ENCODE measurements at places on chromosomes 4 and X.

GRCh38 chrX:19956923-19957322, 33.9 kb downstream of the BCLAF3 start:
- no peak for DNase-seq

DNA sequence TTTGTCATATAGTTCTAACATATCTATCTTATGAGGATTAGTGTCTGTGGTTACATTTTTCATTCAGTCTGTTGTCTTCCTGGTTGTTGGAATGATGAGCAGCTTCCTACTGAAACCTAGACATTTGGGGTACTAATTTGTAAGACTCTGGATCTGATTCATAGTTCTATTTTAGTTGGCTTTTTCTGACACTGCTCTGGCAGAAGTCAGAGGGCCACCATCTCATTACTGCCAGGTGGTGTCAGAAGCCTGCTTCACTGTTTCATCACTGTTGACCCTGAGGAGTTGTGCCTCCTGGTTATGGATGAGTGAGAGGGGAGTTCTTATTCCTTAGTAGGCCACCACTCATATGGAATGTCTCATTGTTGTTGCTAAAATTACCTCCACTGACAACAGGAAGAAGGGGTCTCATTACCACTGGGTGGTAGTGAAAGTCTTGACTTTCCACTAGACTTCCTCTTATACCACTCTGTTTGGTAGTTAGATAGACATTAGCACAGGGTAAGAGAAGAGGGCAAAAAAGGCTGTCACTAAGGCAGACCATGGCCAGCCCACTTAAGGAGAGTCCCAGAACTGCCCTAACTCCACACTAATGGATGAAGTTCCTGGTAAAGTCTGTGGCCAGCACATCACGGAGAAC, 395.2 kb downstream of the SPOCK3 start:
- no peak for DNase-seq

- peak; percentile 68 for DNase-seq
These were observed 8.1 kb downstream of the NEK1 start for GRCh38 chr4:169604131-169604900.

- DNase-seq, result peak; percentile 84
These were observed 192.0 kb upstream of the ANK2 start for GRCh38 chr4:112857461-112857860.

DNA sequence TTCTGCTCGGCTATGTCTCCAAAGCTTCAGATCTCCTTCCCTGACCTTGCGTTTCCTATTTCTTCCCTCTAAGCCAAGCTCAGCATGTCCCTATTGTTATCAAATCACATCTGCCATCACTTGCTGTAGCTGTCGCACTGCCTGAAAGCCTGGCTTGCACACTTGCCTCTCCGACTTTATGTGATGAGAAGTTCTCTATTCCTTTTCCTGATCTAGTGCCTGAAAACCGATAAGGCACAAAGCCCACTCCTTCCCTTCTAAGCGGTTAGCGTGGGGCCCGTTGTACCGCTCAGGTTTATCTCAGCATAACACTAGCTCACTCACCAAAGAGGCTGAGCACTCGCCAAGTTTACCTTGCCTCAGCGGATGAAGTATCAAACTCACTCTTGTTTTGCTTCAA, 816 bp downstream of the NMU start:
- no peak for DNase-seq

- peak; percentile 30 for DNase-seq
These were observed 106.2 kb upstream of the IL13RA1 start for GRCh38 chrX:118621081-118621759.

GRCh38 chrX:18687856-18688495, 16.1 kb upstream of the RS1 start:
- no peak for DNase-seq

GRCh38 chrX:115949900-115950822, 220.4 kb upstream of the AGTR2 start:
- DNase-seq, result no peak

DNA sequence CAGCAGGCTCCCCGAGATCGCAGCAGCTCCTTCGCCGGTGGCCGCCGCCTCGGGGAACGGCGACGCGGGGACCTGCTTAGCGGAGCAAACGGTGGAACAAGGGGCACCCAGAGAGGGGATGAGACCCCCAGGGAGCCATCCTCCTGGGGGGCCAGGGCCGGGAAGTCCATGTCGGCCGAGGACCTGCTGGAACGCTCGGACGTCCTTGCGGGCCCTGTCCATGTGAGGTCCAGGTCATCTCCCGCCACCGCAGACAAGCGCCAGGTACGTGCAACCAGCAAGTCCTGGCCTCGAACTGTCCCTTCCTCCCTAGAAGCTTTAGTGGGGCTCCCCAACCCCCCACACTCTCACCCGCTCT, 156.3 kb downstream of the SOWAHB start:
- DNase-seq, result no peak

DNA sequence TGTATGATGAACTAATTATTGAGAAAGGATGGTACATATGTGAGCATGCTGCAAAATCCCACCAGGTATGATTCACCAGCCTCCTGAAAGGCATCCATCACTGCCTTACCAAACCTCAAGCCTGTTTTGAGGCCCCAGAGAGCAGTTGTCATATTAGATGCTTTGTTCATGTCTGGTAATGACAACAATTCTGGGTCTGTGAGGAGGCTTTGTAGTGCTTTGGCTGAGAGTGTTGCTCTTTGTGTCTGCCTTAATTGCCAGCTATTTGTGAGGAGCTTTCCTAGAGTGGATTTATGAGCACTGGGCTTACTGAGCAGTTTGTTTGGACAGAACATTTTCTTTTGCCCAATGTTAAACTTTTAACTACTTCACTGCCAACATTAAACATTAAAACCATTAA, 69.2 kb downstream of the HEPH start:
- DNase-seq, result no peak

GRCh38 chr4:168487282-168488035, 7.2 kb upstream of the DDX60L start:
- DNase-seq, result no peak

DNA sequence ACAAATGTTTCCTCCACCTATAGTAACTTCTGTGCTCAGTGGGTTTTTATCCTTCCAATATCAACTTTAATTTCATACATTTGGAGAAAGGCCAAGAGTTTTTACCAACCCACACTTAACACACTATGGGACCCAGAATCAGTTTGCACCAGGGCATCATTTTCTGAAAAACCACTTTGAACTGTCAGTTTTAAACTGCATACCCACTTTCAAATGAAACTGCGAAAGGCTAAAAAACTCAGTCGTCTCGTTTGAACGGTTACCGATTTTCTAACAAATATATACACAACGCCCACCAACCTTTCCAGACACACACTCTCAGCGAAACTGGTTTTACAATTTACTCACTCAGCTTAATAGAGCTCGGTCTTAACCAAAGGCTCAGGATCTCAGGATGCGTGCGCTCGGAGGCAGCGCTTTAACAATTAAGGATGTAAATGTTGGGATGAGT, 376 bp downstream of the ABCG2 start:
- no peak for DNase-seq

- no peak for DNase-seq
These were observed 65.5 kb upstream of the GNPDA2 start for GRCh38 chr4:44791831-44792230.

DNA sequence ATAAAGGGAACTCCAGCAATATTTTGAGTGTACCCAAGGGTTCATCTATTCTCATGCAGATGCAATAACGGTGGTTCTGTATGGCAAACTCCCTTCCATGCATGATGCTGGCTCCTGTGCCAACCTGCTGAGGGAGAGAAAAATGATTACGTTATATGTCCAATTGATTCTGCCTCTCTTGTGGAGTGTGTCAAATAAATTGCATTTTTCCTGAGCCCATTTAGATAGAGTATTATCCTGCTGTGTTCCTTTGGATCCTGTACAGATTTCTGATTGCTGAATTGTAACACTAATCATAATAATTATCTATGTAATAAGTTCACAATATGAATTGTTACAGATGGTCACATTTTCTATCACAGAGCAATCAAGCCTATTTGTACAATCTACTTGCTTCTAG, 821.7 kb downstream of the C4orf33 start:
- DNase-seq, result no peak

DNA sequence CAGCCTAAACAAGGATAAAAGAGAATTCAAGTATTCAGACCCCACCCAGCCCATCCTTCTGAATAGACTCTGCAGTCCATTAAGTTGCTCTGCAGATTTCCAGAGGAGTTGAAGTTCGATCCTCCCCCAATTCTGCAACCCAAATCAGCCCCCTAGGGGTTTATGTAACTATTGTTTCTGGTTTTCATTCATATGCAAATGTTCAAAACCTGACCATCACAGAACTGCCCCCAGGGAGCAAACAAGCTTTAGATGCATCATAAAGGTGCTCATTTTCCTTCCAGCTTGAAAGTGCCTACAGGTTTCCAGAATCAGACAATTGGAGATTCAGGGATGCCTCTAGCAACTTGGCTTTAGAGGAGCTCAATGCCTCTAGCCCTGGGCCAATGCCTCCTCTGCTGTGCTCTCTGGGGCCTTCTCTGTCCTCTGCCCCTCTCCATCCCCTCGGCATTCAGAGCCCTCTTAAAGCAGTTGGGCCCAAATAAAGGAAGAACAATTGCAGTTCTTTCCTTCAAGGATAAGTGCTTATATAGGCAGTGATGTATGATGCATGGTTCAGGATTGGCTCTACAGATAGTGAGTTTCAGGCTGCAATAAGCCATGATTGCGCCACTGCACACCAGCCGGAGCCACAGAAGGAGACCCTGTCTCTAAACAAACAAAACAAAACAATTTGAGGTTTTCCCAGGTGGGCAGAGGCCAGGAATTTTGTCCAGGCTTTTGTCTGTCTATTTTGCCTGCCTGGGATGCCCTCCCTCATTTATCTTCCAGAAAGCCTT, 23.5 kb upstream of the SPINK2 start:
- no peak for DNase-seq

- DNase-seq, result no peak
These were observed 20.4 kb downstream of the MSANTD1 start for GRCh38 chr4:3269105-3269927.

DNA sequence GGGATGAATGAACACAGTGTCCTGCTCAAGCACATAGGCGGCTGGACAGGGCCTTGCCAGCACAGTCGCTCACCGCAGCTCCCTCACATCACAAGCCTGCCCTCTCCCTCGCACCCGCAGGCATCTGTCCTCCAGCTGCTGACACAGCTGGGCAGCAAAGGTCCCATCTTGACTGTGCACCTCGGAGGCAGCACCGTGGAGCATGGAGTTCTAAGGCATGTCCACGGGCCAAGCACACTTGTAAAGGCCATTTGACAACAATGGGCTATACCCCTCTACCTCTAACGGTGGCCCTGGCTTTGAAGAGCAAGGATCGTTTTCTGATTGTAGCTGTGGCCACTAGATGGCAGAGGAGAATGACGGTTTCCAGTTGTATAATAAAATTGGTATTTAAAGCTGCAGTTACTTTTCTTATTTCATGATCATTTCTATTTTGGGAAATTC, 53.8 kb downstream of the APLN start:
- peak; percentile 33 for DNase-seq

- no peak for DNase-seq
These were observed 46.6 kb upstream of the PGM2 start for GRCh38 chr4:37779896-37780295.

GRCh38 chr4:165711436-165711835, 161.6 kb upstream of the TLL1 start:
- peak; percentile 18 for DNase-seq

DNA sequence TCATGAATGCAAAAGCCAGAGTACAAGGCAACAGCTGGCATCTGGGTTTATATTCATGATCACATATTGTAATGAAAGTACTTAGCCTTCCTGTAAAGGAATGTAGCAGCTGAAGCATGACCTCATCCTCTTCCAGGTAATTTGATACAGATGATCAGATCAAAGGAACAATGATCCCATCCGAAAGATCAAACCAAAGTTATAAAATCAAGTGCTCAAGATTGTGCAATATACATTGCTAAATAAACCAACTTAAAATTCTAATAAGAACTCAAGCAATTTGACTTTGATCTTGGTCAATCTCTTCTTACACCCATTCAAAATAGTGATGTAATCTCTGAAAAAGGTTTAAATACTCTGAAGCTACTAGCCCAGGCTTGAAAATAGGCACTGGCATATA, 113.1 kb upstream of the INPP4B start:
- DNase-seq, result no peak

DNA sequence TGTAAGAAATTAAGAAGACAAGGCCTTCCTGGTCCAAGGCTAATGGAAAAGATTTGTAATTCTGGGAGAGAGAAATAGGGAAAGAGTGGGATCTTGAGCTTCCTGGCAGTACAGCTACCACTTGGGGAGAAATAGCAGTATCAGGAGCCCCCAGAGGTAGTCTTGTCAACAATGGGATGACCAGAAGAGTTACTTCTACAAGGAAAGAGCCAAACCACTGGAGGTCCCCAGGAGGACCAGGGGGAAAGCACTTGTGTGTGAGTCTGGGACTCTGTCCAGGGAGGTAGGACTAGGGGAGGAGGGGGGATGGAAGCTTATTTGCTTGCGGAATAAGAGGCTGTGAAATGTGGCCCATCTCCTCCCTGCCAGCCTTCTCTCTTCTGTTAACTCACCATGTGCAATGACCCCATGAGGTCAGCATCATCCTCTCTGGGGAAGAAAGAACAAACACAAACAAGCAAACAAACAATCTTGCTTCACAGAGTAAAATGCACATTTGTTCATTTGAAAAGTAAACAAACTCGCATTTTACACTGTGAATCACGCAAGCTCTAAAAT, 160.1 kb downstream of the STK32B start:
- no peak for DNase-seq

DNA sequence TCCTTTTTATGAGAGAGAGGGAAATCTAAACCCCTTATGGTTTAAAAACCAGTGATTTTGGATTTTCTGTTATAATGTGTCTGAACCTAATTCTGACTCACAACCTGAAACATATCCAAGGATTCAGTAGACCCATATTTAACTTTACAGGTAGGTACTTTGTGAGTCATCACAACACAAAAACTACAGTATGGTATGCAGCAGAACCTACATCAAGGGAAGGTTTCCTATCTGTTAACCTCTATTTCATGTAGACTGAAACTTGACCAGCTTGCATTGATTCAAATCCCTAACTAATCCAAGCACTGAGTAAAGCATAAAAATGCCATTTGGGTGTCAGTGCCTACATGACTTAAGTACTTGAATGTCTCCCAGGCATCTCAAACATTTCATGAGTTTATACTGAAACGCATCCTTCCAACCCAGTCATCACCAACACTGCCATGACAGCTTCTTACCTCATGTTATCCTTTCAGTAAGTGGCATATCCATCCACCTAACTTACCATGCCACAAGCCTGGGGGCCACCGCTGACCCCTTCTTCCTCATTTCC, 4.3 kb upstream of the ARHGAP10 start:
- no peak for DNase-seq

GRCh38 chr4:185369731-185370130, 26.0 kb downstream of the LRP2BP start:
- DNase-seq, result no peak

DNA sequence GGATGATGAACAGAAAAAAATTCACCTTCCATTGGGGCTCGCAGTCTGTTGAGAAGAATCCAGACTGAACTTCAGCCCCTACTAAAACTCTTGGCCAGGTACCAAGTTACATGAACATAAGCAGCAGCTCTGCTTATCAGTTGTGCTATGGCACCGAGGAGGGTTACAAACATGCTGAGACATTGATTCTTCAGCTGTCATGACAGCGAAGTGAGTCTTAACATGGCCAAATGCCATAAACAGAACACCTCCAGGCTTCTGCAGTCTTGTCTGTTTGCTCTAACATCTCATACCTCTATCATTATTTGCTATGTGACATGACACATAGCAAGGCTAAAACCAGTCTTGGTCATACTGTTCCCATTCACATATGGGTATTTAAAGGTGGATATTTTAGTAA, 521.5 kb downstream of the GRID2 start:
- no peak for DNase-seq

- DNase-seq, result no peak
These were observed 191.2 kb downstream of the BANK1 start for GRCh38 chr4:101981756-101982155.
